ENCODE measurements at places on chromosomes 11 and 22. TPM values are rescaled to one million over a fixed set of nuclear protein-coding genes. Genes with fewer than 3 reads are reported as not detected.

Gene AQP11
- 0.18 TPM for polyA plus RNA-seq

Gene CCND1
- not detected for polyA plus RNA-seq

Gene MFRP
- polyA plus RNA-seq = not detected

GRCh38 chr11:114149689-114150407 is 90.3 kb downstream of the ZBTB16 start:
- H3K27ac ChIP-seq = no peak overlapping the region
- H3K4me3 ChIP-seq = no peak overlapping the region
- no peak for DNase-seq
- H3K4me1 ChIP-seq = peaks cover 32% of the 10 kb centered on the region
- no peaks in the 10 kb centered on the region for H3K27me3 ChIP-seq
